Activated CD4-positive, alpha-beta T cell treated with anti-CD3 and anti-CD28 coated beads, Interleukin-2, Interleukin-6, amounts not matched to agents 100 ng/mL and 50 ng/mL, durations not matched to agents 16 hours and 8 hours (primary cell): ENCODE measurements at places on chromosomes 11 and 22.

DNA sequence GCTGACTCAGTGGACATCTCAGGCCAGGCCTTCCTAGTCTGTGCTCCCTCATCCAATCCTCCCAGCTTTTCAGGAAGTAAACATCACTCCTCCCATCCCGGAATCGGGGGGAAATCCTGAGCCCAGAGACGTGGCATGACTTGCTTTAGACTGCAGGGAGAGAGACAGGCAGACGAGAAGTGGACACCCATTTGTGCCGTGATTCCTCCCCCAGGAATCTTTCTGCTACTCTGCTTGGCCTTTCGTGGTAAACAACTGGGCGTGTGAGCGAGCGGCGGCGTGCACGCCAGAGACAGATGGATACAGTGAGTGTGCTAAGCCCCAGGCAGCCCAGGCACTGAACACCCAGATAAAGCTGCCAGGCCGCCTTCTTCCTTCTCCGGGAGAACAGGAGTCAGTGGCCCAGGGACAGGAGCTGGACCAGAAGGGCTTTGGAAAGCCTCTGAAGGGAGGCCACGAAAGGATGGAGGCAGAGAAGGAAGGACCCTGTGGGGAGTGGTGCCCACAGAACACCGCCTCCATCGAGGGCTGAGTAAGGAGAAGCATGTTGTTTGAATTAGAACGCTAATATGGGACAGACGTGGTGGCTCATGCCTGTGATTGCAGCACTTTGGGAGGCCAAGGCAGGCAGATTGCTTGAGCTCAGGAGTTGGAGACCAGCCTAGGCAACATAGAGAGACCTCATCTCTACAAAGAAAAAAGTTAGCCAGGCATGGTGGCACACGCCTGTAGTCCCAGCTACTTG lies 53.0 kb upstream of the PRR5 start:
- DNase-seq: no peak

DNA sequence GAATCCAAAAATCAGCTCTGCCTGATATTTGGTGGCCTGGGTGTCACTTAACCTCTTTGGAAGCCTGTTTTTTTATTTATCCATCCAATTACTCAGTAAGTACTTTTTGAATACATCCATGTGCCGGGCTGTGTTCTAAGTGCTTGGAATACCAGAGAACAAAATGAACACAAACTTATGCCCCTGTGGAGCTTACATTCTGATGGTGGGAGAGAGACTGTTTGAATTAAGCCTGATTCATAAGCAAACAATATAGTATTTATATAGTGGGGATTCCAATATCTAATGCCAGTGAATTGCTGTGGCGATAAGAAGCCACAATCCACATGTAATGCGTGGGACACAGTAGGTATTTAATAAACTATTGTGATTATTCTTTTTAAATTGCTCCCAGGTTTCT lies 19.4 kb downstream of the KCNJ5 start:
- no peak for DNase-seq

DNA sequence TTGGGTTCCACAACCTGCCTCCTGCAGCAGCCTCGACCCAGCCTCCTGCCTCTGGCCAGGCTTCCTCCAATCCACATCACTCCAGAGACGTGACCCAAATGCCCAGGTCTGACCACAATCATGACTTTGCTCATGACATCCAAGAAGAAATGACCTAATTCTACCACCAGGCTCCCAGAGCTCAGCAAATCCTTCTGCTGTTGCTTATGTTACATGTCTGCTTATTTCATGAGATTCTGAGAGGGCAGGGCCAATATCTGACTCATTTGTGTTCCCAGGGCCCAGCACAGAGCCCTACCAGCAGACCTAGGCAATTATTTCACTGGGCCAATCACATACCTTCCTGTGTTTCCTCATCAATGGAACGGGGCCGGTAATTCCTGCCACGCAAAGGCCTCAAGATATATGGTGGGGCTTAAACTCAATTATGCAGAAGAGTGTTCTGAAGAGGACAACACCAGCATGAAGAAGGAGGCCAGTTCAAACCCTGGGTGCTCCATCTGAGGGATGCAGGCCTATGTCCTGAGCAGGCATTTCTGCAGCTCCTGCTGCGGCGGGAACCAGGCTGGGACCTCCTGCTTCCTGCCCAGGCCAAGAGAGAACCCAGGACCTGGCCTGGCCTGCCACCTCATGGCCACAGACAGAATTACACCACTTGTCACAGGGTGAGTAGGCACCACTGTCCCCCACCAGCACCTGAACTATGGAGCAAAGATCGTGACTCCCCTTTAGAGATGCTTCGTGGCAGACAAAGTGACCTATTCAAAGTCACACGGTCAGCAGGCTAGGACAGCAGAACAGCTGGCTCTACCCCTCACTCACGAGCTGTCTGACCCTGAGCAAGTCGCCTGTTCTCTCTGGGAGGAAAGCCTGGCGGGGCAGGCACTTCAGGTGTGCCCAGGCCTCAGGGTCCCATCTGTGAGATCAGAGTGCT lies 5.9 kb downstream of the CENPM start:
- DNase-seq: peak; percentile 90

DNA sequence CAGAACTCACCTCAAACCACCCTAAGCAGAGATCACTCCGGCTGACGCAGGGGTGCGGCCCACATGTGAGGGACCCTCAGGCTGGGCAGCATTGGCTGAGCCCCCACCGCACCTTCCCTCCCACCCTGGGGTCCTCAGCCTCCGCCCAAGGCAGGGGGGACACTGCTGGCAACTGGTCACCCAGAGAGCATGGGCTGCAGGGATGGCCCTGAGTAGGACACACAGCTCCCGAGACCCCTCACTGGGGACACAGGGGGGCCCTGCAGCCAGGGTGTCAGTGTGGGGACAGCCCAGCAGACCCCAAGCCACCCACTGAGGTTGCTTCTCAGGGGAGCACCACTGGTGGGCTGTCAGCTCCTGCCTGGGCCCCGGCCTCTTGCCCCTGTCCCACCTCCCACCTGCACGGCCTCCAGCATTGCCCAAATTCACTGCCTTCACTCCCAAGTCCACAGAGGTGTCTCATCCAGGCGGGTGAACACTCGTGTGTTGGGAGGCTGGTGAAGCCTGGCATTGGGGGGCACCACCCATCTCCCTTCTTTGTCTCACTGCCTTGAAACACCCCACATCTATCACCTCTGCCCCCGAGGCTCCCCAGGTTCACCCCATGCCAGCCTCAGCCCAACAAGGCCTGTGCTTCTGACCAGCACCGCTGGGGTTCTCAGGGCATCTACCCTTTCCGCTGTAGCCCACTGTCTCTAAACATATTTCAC lies 4.7 kb downstream of the C11orf21 start:
- DNase-seq: no peak

GRCh38 chr11:111843661-111844060 lies 27.7 kb downstream of the ALG9 start:
- DNase-seq: no peak

DNA sequence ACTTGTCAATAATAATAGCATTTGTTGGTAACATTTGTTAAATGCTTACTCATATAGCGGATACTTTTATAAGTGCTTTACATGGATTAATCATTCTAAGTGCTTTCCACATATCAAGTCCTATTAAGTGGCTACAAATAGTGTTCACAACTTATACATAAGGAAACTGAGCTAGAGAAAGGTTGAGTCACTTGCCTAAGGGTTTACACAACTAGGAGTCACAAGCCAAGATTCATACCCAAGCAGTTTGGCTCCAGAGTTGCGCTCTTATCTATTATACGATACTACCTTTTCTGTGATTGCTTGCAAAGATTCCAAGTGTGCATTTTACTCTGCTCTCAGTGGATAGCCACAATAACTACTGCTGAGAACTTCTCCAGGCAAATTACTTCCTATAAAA lies 215.9 kb upstream of the CCDC90B start:
- no peak for DNase-seq

GRCh38 chr11:86610559-86611341 lies 61.7 kb downstream of the ME3 start:
- no peak for DNase-seq

- no peak for DNase-seq
Observed at GRCh38 chr11:57785072-57785471, 23.5 kb downstream of the CTNND1 start.

GRCh38 chr11:111476956-111477355 lies 35.2 kb downstream of the BTG4 start:
- no peak for DNase-seq

DNA sequence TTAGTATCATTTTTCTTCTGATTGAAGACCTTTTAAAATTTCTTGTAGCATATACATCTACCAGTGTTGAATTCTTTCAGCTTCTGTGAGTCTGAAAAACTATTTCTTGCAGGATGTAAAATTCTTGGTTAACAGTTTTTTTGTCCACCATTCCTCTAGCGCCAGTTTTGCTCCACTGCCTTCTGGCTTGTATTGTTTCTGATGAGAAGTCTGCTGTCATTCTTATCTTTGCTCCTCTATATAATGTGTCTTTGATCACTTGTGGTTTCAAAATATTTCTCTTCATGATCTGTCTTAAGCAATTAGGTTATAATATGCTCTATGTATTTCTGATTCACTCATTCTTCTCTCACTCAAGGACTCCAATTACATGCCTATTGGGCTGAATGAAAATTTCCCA lies 152.3 kb downstream of the INSC start:
- no peak for DNase-seq

GRCh38 chr11:64196626-64197025 lies 9.9 kb upstream of the FERMT3 start:
- no peak for DNase-seq

GRCh38 chr11:97019754-97020153 lies 629.9 kb downstream of the JRKL start:
- no peak for DNase-seq

DNA sequence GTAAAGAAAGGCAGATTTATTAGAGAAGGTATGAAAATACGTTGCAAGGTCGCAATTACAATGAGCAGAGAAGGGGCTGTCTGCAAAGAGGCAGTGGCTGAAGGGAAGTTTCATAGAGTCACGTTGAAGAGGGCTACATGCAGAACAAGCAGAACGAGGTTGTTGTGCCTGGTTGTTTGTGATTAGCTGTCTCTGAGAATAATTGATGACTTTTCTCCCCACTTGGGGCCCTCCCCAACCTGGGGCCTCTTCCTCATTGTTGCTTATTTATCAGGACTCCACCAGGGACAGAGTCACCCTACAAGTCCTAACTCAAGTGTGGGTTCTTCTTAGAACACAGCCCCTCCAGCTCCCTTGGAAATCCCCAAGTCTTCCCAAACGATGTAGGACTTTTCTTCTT lies 29.1 kb downstream of the CSF2RB start:
- no peak for DNase-seq

- DNase-seq: no peak
Observed at GRCh38 chr22:46732513-46732912, 5.5 kb downstream of the CERK start.

DNA sequence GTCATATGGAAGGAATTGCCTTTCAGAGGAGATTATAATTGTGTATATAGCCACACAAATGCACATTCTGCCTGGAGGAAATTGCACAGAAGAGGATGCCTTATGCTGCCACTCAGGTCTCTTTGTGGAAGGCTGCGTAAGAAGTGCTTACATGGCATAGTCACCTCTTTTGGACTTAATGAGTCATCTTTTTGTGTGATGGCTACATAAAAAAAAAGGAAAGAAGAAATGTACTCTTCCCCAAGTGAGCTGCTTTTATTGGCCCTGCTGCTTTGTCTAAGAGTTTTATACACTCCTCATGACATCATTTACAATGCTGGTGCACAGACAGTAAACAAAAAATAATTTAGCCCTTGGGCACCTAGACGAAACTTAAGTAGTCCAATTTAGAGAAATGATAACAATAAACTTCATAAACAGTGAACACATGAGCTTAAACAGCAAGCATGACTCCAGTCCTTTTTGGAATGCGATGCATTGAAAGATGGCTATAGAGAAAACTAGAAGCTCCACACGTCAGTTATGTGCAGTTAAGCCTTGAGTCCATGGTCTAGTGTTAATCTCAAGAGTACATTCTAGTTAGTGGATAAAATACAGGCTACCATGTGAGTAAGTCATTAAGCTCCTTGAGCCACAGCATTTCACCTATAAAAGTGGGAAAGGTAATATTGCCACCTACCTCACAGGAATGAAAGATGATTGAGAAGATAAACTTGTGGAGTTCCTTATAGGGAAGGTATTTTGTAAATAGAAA lies 12.0 kb downstream of the CSTPP1 start:
- no peak for DNase-seq

DNA sequence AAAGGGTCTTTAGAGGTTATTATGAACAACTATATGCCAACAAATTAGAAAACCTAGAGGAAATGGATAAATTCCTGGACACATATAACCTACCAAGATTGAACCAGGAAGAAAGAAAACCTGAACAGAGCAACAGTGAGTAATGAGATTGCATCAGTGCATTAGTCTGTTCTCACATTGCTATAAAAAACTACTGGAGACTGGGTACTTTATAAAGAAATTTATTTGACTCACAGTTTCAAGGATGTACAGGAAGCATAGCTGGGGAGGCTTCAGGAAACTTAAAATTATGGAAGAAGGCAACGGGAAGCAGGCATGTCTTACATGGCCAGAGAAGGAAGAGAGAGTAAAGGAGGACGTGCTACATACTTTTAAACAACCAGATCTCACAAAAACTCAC lies 70.8 kb upstream of the GNAZ start:
- DNase-seq: no peak

DNA sequence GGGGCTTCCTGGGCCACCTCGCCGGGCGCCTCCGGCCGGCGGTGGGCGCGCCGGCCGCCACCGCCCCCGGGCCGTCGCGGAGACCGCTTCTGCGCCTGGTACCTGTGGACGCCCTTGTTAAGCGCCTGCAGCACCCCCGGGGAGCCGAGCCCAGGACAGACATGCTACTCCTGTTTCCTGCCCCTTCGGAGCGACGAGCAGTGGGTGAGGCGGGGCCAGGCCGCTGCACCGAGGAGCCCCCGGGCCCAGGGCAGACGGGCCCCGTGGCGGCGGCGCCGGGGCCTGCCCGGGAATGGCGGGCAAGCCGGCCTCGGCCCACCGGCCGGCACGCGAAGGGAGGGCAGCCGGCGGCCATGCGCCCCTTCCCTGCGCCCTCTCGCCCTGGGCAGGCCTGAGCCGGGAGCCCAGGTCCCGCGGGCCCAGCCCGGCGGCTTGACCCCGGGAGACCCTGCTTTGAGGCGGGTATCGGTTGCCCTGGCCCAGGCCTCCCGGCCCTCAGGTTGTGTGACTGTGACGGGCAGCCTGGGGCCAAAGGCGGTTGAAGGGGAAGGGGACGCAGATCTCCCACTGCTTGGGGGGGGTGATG lies 789 bp upstream of the KDM2A start:
- DNase-seq: peak; percentile 54

GRCh38 chr11:27571154-27571810 lies 64.7 kb upstream of the LIN7C start:
- DNase-seq: no peak

DNA sequence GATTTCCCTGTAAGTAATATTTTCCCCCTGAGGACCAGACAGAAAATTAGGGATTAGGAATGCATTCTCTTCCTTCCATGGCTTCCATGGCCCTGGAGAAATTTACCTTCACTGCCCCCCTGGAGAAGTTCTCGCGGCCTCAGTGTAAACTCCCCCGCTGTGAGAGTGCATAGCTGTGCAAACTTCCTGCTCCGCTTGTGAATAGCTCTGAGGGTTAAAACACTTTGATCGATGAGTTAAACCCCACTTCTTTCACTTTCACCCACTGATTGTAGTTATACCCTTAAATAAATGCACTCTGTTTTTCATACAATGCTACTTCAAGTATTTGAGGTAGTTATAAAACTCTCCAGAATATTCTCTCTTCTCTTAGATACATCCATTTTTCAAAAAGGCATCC lies 190.8 kb downstream of the DSCAML1 start:
- DNase-seq: peak; percentile 35
